ENCODE measurements at places on chromosomes 6 and 20. TPM values are rescaled to one million over a fixed set of nuclear protein-coding genes. Genes with fewer than 3 reads are reported as not detected.

GRCh38 chr6:53811082-53811481, 16.3 kb downstream of the LRRC1 start:
- DNase-seq = peak; percentile 60

- DNase-seq = no peak
Observed at GRCh38 chr20:20365480-20366161, 2.3 kb upstream of the INSM1 start.

DNA sequence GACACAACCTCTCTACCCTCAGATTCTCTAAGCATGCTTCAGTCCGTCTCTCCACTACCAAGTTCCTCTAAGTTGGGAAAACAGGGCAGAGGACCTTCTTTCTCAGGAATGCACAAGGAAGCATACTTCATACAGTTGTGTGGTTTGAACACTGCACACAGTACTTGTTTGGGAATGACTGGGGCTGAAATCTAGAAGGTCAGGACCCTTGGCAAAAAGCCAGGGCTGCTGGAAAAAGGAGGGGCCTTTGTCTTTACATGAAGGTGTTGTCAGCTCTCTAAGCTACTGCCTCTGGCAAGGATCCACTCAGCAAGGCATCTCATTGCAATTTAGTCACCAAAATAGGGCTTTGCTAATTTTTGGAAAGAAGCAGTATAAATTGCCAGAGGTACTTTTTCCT, 20.7 kb upstream of the HEY2 start:
- DNase-seq = no peak

Gene CHRNA4
- 0.57 TPM for total RNA-seq

Gene LKAAEAR1
- not detected for total RNA-seq

Gene DEFB119
- not detected for total RNA-seq
